HCEC 1CT (cell line): ENCODE measurements at places on chromosomes 13 and 19.

DNA sequence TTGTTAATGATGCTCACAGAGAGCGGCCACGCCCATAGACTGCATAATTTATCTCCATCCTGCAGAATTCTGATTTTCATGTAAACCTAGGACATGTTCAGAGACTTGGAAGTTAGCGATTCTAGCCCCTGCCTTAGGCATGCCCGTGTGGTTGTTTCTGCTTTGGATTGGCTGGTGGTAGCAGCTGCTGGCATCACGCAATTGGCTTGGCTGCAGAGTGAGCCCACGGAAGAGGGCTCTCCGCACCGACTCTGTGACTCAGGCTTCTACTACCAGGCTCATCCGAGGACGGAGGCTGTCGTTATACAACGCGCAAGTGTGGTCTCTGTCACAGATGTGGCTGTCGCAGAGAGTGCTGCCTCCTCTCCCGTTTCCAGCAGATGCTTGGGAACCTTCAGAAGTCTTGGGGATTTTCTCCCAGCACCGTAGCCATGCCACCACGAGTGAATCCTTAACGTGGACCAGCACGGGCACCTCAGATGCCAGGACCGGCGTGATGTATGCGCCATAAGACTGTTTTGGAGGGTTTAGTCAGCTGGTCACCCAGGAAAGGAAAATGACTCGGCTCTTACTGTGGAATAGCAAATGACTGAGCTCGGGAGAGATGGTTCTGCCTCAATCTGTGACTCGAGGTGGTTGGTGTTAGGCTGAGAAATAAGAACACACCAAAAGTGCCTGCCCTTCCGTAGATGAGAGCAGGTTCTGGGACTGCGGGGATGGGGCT lies 61.0 kb upstream of the F7 start:
- DNase-seq, result no peak

- DNase-seq, result no peak
Measured at GRCh38 chr13:71643448-71643860, 223.6 kb downstream of the DACH1 start.

DNA sequence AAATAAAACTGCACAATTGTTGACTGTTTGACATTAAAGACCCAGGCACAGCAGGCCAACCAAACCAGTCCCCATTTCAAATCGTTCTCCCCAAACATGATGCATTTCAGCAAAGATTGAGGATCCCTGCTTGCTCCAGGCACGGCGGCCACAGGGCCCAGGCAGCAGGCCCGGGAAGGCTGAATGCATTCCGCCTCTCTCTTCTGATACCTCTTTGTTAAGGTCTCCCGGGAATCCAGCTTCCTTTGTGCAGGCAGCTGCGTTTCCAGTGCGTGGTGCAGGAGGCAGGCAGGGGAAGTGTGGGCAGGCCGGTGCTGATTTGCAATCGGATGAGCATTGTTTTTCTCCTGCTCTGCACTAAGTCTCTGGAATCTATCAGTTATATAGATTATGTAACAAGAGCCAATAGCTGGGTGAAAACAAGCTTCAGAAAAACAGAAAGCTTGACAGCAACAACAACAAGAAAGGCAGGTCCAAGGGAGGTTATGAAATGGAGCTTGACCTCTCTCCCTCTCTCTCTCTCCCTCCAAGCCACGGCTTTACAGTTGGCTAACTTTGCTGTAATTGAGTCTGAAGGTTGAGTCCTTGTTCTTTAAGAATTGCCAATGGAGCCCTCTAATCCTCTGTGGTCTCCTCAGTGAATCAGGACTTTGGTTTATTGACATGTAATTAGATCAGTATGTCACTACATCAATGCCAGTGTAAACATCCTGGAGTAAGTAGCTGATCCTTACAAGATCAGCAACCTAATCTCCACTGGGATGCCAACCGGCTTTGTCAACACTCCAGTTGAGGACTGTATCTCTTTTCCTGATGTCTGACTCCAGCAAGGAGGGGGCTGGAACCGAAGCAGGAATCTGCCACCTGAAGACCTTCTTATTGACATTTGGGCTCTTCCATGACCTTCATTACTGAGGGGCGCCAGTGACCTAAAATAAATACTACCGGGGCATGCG lies 338.0 kb downstream of the TEX29 start:
- no peak for DNase-seq

GRCh38 chr13:106173891-106174610 lies 361.4 kb downstream of the EFNB2 start:
- DNase-seq, result no peak

- no peak for DNase-seq
Measured at GRCh38 chr19:54792814-54793213, 10.6 kb upstream of the KIR2DL4 start.

- no peak for DNase-seq
Measured at GRCh38 chr19:38898788-38899446, 501 bp downstream of the SIRT2 start.

- DNase-seq, result no peak
Measured at GRCh38 chr13:43786472-43786765, 353 bp downstream of the ENOX1 start.

DNA sequence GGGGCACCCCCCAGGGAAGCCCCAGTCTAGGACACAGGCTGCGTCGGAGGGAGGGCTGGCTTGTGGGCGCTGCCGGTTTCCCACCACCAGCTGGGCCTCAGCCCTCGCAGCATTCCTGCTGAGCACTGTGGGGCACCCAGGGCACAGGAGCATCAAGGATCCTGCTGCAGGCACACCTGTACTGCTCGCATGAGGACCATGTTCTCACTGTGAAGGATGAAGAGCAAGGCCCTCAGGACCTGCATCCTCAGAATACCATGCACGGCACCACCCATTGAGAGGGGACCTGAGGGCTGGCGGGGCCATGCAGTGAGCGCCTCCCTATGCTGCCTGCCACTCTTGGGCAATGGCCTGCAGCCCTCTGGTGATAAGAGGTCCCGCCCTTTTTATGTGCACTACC lies 31.4 kb downstream of the TUBA3C start:
- DNase-seq, result no peak

DNA sequence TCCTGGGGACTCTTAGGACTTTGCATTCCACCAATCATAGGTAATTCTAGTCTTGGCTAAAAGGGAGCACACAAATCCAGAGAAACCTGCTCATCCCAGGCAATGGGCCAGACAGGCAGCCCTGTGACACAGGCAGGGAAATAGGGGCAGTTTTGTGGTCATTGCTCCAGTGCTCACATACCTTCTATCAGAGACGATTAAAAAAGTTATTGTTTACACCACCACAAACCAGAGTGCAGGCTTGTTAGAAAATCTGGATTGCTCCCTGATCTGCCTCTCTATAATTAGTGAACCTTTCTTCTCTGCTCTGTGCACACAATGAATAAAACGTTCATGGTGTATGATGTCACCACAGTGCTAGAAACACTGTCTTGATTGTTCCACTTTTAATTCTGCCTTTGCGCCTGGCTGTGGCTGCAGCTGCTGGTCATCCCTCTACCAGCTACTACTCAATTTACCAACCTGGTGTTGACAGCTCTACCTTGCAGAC lies 121.6 kb upstream of the SPATA13 start:
- DNase-seq, result peak; percentile 23

- no peak for DNase-seq
Measured at GRCh38 chr19:29745253-29745652, 30.2 kb upstream of the C19orf12 start.

DNA sequence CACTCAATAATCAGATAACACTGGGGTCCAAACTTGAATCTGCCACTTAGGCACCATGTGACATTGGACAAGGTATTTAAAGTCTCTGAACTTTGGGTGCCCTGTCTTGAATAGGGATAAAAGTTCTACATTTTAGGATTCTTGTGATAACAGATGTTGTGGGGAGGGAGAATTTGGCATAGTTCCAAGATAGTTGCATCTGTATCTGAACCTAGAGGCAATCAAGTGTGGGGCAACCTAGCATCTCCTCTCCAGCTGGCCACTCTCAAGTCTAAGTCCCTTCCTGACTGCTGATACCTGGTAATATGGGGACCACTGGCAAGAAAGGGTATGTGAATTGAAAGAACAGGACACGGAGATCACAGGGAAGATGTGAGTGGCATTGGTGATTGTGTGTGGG lies 256.1 kb downstream of the FOXO1 start:
- DNase-seq, result no peak

GRCh38 chr19:1220976-1221903 lies 15.7 kb downstream of the STK11 start:
- no peak for DNase-seq

- DNase-seq, result no peak
Measured at GRCh38 chr13:98874029-98874397, 103.9 kb downstream of the DOCK9 start.

GRCh38 chr19:8392017-8392591 lies 1.9 kb downstream of the RAB11B start:
- no peak for DNase-seq

DNA sequence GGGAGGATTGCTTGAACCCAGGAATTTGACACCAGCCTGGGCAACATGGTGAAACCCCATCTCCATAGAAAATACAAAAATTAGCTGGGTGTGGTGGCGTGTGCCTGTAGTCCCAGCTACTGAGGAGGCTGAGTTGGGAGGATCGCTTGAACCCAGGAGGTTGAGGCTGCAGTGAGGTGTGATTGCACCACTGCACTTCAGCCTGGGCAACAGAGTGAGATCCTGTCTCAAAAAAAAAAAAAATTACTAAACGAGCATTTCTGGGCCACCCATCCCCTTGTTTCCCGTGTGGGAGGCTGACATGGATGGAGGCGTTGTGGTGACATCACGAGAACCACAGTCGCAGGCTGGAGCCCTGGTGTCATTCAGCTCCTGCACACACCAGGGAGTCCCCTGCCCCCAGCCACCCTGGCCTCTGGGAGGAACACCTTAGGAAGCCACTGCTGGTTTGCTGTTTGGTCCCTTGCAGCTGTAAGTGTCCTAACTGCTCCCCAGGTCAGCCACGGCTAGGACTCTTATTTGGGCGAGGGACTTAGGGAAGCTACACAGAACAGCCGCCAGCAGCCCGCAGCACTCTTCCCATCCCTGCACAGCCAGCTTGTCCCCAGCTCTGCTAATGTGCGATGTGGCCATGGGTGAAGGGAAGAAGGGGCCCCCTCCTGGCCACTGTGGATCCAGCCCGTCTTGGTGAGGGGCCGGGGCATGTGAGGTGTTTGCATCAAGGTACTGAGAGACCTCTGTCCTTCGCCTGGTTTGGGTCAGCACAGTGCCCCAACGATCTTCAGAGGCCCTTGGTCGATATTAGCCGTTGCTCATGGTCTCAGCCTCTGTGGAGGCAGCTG lies 12.7 kb downstream of the NKPD1 start:
- DNase-seq, result no peak

GRCh38 chr13:21060338-21061028 lies 903 bp downstream of the LATS2 start:
- DNase-seq, result peak; percentile 33

DNA sequence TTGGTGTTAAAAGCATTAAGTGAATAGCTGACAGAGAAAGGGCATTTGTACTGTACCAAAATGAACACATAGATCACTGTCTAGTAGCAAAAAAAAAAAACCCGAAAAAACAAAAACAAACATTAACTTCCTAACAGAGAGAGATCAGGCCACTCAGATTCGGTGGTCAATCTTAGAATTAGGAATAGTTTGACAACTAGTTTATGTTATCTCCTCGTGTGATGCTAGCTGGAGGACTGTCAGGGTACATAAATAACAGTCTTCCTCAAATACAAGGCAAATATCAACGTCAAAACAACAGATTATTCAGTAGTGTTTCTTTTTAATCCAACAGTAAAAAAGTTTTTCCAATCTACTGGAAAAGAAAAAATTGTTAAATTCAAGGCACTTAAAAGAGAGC lies 1.7 kb downstream of the ZMYM5 start:
- DNase-seq, result no peak

DNA sequence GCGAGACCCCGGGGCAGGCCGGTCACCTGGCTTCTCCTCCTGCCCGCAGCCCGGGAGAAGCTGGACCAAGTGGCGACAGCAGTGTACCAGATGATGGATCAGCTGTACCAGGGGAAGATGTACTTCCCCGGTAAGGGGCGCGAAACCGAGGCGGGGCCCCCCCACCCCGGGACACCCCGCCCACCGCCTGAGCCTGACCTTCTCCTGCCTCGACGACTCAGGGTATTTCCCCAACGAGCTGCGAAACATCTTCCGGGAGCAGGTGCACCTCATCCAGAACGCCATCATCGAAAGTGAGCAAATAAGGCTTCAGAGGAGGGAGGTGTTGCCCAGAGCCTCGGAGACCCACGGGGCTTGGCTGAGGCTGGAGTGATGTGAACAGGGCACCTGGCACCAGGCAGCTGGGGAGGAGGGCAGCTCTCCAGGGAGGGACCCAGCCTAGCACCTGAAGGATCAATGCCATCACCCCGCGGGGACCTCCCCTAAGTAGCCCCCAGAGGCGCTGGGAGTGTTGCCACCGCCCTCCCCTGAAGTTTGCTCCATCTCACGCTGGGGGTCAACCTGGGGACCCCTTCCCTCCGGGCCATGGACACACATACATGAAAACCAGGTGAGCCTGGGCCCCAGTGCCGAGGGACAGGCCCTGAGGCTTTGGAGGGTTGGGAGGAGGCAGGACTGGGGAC lies 629 bp downstream of the IZUMO4 start:
- DNase-seq, result no peak

GRCh38 chr19:57071444-57071843 lies 48.3 kb upstream of the USP29 start:
- DNase-seq, result no peak
